ENCODE measurements at places on chromosomes 3 and 15. TPM values are rescaled to one million over a fixed set of nuclear protein-coding genes. Genes with fewer than 3 reads are reported as not detected.

Gene HRG
- not detected for total RNA-seq

Gene HCLS1
- 41.9 TPM for total RNA-seq

DNA sequence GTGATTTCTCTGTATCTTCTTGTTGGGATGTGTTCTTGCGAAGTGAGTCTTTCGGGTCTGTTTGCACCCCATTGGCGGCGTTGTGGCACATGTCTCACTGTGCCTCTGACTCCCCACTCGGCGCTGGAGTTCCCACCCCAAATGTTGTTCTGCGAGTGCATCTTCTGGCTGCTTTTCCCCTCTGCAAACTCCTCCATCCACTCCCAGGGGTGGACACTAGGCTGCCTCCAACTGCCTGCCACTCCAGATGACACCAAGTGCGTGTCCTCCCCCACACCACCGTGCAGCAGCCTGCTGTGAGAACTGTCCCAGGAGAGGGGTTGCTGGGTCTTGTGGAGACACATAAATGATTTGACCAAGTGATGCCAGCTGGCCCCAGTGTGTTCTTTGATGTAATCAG lies 17.6 kb downstream of the EFCC1 start:
- H3K36me3 ChIP-seq, result no peaks in the 10 kb centered on the region
- peaks cover 32% of the 10 kb centered on the region for H3K4me1 ChIP-seq
- H3K27ac ChIP-seq, result peak overlapping the region; percentile 78
- no peaks in the 10 kb centered on the region for H3K27me3 ChIP-seq

DNA sequence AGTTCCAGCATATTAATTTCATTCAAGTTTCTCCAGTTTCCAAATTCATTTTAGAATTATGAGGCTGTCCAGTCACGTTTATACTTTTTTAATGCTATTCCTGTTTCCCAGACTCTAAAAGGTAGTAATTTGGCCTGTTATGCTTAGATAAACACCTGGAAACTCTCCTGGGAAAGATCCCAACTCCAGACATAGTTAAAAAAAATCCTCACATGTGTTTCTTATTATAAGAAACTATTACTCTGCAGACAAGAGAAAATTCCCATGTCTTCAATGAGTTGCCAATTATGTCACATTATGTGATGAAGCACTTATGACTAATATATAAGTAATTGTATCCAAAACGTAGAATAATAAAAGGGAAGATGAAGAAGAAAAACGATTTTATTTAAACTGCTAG lies 137.1 kb upstream of the TMC3 start:
- no peak overlapping the region for H3K4me3 ChIP-seq
- no peaks in the 10 kb centered on the region for H3K36me3 ChIP-seq
- H3K27ac ChIP-seq, result no peak overlapping the region
- no peak for DNase-seq
- no peaks in the 10 kb centered on the region for H3K27me3 ChIP-seq

GRCh38 chr3:45103753-45104714 lies 42.1 kb downstream of the CDCP1 start:
- no peaks in the 10 kb centered on the region for H3K27me3 ChIP-seq
- peak overlapping the region; percentile 2 for H3K27ac ChIP-seq
- H3K36me3 ChIP-seq, result no peaks in the 10 kb centered on the region

GRCh38 chr3:184361932-184362667 lies 590 bp downstream of the POLR2H start:
- H3K27me3 ChIP-seq, result no peaks in the 10 kb centered on the region
- DNase-seq, result peak; percentile 81
- peak overlapping the region; percentile 95 for H3K4me3 ChIP-seq
- peaks cover 6% of the 10 kb centered on the region for H3K36me3 ChIP-seq
- H3K4me1 ChIP-seq, result peaks cover 38% of the 10 kb centered on the region

- H3K27ac ChIP-seq, result peak overlapping the region; percentile 96
- H3K4me1 ChIP-seq, result peaks cover 31% of the 10 kb centered on the region
- H3K27me3 ChIP-seq, result no peaks in the 10 kb centered on the region
- H3K36me3 ChIP-seq, result peaks cover 35% of the 10 kb centered on the region
These were observed 1.9 kb downstream of the NFKBIZ start for GRCh38 chr3:101851072-101851770.

Gene HIGD1A
- 390 TPM for total RNA-seq

- H3K27ac ChIP-seq, result no peak overlapping the region
- no peak for DNase-seq
- H3K36me3 ChIP-seq, result no peaks in the 10 kb centered on the region
- no peaks in the 10 kb centered on the region for H3K4me1 ChIP-seq
- H3K27me3 ChIP-seq, result no peaks in the 10 kb centered on the region
- no peak overlapping the region for H3K4me3 ChIP-seq
These were observed 158.0 kb downstream of the CLSTN2 start for GRCh38 chr3:140092848-140093536.

Gene C3orf85
- 29.5 TPM for total RNA-seq

GRCh38 chr3:48503401-48504050 lies 448 bp downstream of the SHISA5 start:
- no peaks in the 10 kb centered on the region for H3K27me3 ChIP-seq
- H3K4me1 ChIP-seq, result peaks cover 6% of the 10 kb centered on the region
- peak overlapping the region; percentile 93 for H3K27ac ChIP-seq
- peak overlapping the region; percentile 41 for H3K4me3 ChIP-seq

GRCh38 chr3:179072100-179072438 lies 460 bp upstream of the ZMAT3 start:
- H3K27me3 ChIP-seq, result no peaks in the 10 kb centered on the region
- peaks cover 4% of the 10 kb centered on the region for H3K36me3 ChIP-seq
- peak; percentile 40 for DNase-seq
- H3K4me3 ChIP-seq, result peak overlapping the region; percentile 82

DNA sequence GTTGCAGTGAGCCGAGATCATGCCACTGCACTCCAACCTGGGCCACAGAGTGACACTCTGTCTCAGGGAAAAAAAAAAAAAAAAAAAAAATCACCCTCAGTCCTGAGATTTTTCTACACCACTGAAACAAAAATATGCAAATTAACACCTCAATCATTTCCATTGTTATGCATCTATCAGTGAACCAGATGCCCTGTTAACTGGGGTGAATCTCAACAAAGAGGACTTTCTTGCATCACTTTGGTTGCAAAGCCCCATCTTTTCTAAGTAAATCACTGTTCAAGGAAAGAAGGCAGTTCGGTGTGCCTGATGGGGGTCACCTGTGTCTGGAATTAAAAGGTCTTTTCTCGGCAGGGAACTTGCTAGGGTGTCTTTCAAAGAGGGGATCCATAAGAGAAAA lies 421.6 kb downstream of the EPHB1 start:
- H3K27me3 ChIP-seq, result no peaks in the 10 kb centered on the region
- H3K36me3 ChIP-seq, result no peaks in the 10 kb centered on the region
- H3K4me1 ChIP-seq, result no peaks in the 10 kb centered on the region
- H3K27ac ChIP-seq, result no peak overlapping the region
- no peak overlapping the region for H3K4me3 ChIP-seq
- no peak for DNase-seq

- no peak overlapping the region for H3K27ac ChIP-seq
- no peaks in the 10 kb centered on the region for H3K36me3 ChIP-seq
- H3K4me1 ChIP-seq, result no peaks in the 10 kb centered on the region
- H3K4me3 ChIP-seq, result no peak overlapping the region
These were observed 78.4 kb upstream of the KLF13 start for GRCh38 chr15:31248263-31248662.

Gene NIPA2
- 78.6 TPM for total RNA-seq

GRCh38 chr3:102068327-102068726 lies 219.0 kb downstream of the NFKBIZ start:
- DNase-seq, result no peak
- peaks cover 30% of the 10 kb centered on the region for H3K4me1 ChIP-seq
- H3K4me3 ChIP-seq, result no peak overlapping the region
- no peaks in the 10 kb centered on the region for H3K36me3 ChIP-seq
- no peaks in the 10 kb centered on the region for H3K27me3 ChIP-seq

Gene CLEC3B
- total RNA-seq, result 6.0 TPM

Gene SUCNR1
- total RNA-seq, result 0.48 TPM

- DNase-seq, result no peak
- no peak overlapping the region for H3K4me3 ChIP-seq
- H3K4me1 ChIP-seq, result peaks cover 15% of the 10 kb centered on the region
- no peak overlapping the region for H3K27ac ChIP-seq
- H3K27me3 ChIP-seq, result no peaks in the 10 kb centered on the region
- H3K36me3 ChIP-seq, result no peaks in the 10 kb centered on the region
These were observed 3.9 kb downstream of the NUSAP1 start for GRCh38 chr15:41336549-41336948.

- no peaks in the 10 kb centered on the region for H3K36me3 ChIP-seq
- H3K4me1 ChIP-seq, result no peaks in the 10 kb centered on the region
- no peak overlapping the region for H3K4me3 ChIP-seq
- no peak for DNase-seq
- no peaks in the 10 kb centered on the region for H3K27me3 ChIP-seq
- no peak overlapping the region for H3K27ac ChIP-seq
These were observed 253.9 kb downstream of the RPLP1 start for GRCh38 chr15:69706353-69707097.

Gene RAB5A
- total RNA-seq, result 85.3 TPM

Gene SAMD7
- not detected for total RNA-seq

DNA sequence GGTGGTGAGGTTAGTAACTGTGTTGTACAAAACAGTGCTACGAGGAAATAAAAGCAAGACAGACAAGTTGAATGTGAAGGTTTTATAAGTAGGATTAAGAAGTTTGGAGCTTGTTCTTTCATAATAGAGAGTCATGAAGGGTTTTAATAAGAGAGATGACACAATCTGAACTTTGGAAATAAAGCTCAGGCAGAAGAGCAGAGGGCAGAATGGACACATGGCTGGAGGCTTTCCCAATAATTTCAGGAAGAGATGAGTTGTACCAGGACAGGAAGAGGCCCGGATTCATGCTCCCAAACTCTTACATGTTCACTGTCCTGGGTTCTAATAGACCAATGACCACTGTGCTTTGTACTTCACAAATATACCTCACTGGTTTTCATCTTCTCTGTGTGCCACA lies 194.8 kb downstream of the SLC9A9 start:
- no peak overlapping the region for H3K4me3 ChIP-seq
- H3K27ac ChIP-seq, result no peak overlapping the region
- H3K27me3 ChIP-seq, result no peaks in the 10 kb centered on the region
- no peak for DNase-seq
- no peaks in the 10 kb centered on the region for H3K36me3 ChIP-seq

DNA sequence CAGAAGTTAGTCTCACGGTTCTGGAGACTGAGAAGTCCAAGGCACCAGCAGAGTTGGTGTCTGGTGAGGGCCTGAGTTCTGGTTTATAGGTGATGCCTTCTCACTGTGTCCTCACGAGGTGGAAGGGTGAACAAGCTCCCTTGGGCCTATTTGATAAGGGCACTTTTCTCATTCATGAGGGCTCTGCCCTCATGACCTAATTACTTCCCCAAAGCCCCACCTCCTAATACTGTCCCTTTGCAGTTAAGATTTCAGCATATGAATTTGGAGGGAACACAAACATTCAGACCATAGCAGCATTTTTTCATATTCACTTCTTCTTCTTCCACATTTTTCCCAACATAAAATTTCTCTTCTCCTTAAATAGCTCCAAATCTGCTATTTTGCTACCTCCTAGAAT lies 41.5 kb downstream of the TMEM41A start:
- no peak overlapping the region for H3K4me3 ChIP-seq
- no peak overlapping the region for H3K27ac ChIP-seq
- no peaks in the 10 kb centered on the region for H3K4me1 ChIP-seq
- no peak for DNase-seq

Gene THBS1
- 753 TPM for total RNA-seq

GRCh38 chr15:78907577-78907976 lies 34.9 kb downstream of the MORF4L1 start:
- no peak overlapping the region for H3K4me3 ChIP-seq
- no peaks in the 10 kb centered on the region for H3K36me3 ChIP-seq
- no peak for DNase-seq
- H3K4me1 ChIP-seq, result no peaks in the 10 kb centered on the region
- H3K27ac ChIP-seq, result no peak overlapping the region

- H3K36me3 ChIP-seq, result no peaks in the 10 kb centered on the region
- no peaks in the 10 kb centered on the region for H3K27me3 ChIP-seq
- DNase-seq, result no peak
- no peak overlapping the region for H3K4me3 ChIP-seq
These were observed 67.6 kb downstream of the ABTB1 start for GRCh38 chr3:127740136-127740915.

Gene GOLGA8Q
- 3.3 TPM for total RNA-seq

Gene HTR3E
- 1.3 TPM for total RNA-seq

DNA sequence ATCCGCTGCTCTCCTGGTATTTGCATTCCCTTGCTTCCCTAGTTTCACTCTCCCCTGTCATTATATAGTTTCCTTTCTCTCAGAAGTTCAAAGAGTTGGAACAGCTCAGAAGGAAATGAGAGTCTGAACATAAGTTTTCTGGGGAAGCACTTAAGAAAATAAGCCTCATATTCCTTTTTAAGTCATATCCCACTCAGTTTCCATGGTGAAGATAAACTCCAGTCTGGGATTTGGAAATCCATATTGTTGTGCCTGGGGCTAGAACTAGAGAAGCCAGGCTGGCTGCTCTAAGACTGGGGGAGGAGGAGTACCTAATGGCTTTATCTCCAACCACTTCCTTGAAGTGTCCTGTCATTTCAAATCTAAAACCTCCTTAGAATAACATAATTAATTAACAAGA lies 134.2 kb upstream of the ALCAM start:
- H3K4me1 ChIP-seq, result no peaks in the 10 kb centered on the region
- no peaks in the 10 kb centered on the region for H3K27me3 ChIP-seq
- no peak overlapping the region for H3K4me3 ChIP-seq

All from transverse colon (tissue), 4 donors.